ENCODE measurements at places on chromosomes 2 and 18.

- DNase-seq: no peak
Observed at GRCh38 chr2:167335541-167335992, 447.3 kb downstream of the XIRP2 start.

DNA sequence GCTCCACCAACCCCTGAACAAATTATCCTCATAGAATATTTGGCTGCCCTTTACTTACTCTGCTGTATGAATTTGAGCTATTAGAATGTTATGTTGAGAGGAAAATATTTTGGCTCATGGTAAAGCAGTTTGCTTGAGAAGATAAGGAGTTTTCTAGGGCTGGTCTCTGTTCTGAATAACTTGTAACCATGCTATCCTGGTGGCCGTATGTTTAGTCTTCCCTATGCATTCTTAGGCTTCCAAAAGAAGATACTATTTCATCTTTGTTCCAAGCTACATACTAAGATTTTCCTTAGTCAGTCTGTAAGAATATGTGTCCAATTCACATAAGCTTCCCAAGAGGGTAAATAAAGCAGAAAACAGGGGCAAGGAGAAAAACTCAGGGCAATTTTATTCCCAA is 1105.1 kb upstream of the PIK3C3 start:
- no peak for DNase-seq

- DNase-seq: no peak
Observed at GRCh38 chr2:84866122-84866521, 14.8 kb downstream of the TRABD2A start.

DNA sequence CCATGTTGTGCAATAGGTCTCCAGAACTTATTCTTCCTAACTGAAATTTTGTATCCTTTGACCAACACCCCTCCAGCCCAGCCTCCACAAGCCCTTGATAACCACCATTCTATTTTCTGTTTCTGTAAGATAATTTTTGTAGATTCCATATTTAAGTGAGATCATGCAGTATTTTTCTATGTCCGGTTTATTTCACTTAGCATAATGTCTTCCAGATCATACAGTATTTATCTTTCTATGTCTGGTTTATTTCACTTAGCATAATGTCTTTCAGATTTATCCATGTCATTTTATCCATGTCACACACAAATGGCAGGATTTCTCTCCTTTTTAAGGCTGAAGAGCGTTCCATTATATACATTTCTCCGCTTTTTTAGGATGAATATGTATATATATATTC is 24.4 kb upstream of the ONECUT2 start:
- DNase-seq: no peak

DNA sequence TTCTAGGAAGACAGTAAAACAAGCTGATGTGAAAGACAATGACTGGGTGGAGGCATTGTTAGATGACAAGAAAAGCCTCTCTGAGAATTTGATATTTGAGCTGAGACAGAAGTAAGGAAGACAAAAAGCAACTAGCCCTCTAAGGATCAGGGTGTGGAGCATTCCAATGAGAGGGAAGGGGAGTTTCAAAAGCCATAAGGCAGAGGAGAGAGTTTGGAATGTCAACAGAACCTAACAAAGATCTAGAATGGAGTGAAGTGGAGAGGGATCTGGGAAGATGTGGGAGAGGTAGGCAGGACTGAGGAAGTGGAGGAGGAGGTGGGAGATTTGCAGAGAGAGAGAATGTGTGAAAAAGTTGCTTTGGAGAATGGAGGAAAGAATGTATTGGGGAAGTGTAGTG is 17.3 kb upstream of the ASXL2 start:
- no peak for DNase-seq
